Stimulated activated CD4-positive, alpha-beta T cell treated with anti-CD3 and anti-CD28 coated beads, Interleukin-1b, Interleukin-23, amount 100 ng/mL, for 1 hour (primary cell): ENCODE measurements at places on chromosomes 7 and 10.

DNA sequence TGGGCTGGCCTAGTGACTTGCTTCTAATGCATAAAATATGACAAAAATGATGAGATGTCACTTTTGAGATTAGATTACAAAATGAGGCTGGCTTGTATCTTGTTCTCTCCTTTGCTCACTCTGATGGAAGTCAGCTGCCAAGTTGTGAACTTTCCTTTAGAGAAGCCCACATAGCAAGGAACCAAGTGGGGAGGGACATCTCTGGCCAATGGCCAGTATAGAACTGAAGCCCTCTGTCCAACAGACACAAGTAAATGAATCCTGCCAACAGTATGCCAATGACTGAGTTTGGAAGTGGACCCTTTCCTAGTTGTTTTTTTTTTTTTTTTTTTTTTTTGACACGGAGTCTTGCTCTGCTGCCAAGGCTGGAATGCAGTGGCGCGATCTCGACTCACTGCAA lies 3.3 kb downstream of the ZC3HC1 start:
- no peak for DNase-seq

DNA sequence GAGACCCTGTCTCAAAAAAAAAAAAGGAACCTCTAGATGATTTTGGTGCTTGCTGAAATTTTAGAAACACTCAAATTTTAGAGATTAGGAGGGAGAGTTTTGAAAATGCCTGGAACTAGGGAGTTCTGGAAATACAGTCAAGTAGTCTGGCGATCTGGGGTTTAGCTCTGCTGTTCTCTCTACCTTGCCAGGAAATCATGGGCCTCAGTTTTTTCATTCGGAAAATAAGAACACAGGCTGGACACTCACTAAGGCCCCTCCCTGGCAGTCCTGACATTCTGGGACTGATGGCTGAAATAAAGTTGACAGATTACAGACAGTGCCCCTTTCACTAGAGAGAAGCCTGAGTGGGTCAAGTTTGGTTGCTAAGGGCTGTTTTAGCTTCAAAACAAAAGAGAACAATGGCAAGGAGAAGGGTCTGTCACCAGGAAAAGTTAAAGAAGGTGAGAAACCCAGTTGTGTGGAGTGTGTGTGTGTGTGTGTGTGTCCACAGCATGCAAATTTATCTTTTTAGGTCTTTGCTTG lies 25.0 kb upstream of the CALN1 start:
- DNase-seq: no peak

GRCh38 chr7:80614851-80615271 lies 23.6 kb upstream of the CD36 start:
- DNase-seq: no peak

GRCh38 chr7:126493801-126494200 lies 758.9 kb downstream of the GRM8 start:
- DNase-seq: no peak

- no peak for DNase-seq
Measured at GRCh38 chr7:69105092-69105491, 493.2 kb upstream of the AUTS2 start.

DNA sequence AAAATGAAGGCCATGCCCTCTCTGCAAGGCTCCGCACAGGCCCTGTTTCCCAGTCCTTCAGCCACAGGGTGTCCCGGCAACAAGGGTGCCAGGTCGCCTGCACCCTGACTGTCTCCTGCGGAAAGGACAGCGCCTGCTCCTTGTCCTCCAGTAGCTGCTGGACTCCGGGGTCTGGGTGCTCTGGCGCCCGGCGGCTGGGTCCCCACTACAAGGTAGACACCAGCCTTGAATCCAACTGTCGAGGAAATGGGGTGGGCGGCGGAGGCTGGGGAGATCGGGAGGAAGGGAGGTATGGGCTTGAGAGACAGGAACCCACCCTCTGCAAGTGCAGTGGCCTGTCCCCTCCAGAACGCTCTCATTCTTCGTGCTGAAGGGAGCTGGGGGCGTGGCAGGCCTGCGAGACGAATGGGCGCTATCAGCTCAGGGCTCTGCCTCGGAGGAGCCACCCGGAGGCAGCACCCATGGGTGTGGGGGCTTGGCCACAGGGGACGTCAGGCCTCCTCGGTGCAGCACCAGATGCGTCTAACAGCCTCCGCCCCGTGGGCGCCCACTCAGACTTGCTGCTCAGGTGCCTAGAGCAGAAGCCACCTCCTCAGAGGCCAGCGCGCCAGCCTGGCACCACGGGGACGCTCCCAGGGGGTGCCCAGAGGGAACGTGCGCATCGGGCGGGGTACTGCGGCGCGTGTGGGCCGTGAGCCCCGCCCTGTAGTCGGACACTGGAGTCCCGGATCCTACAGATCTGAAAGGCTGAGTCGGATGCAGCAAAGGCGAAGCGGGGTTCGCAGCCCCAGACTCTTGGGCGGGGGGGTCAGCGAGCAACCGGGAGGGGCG lies 15.6 kb downstream of the ADAM8 start:
- DNase-seq: no peak

- DNase-seq: no peak
Measured at GRCh38 chr10:127300868-127301321, 104.5 kb upstream of the INSYN2A start.

GRCh38 chr7:77351539-77352004 lies 64.6 kb downstream of the GSAP start:
- DNase-seq: no peak

- no peak for DNase-seq
Measured at GRCh38 chr10:76086761-76087639, 655.6 kb downstream of the LRMDA start.

DNA sequence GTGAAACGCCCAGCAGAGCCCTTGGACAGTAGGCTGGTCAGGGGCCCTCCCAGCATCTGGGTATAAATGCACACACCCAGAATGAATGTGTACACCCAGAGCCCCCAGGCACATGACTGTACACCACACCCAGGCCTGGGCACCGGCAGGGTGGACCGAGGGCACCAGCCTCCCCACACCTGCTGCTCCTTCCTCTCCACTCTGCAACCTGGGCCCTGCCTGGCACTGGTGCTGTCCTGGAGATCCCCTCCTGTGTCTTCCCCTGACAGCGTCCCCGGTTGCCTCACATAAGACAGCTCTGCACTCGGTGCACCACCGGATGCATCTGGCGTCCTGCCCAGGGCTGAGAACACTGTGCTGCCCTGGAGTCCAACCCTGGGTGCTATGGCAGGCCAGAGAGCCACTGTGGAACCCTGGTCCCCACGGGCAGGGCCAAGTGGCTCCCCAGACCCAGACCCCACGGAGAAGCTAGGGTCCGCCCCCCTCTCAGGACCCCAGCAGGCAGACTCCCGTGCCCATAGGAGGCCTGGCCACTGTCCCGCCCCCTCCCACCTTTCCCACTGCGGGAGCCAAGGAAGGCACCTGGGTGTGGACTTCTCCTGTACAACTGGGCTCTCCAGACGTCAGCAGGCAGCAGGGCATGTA lies 6.6 kb downstream of the RASGEF1A start:
- no peak for DNase-seq

DNA sequence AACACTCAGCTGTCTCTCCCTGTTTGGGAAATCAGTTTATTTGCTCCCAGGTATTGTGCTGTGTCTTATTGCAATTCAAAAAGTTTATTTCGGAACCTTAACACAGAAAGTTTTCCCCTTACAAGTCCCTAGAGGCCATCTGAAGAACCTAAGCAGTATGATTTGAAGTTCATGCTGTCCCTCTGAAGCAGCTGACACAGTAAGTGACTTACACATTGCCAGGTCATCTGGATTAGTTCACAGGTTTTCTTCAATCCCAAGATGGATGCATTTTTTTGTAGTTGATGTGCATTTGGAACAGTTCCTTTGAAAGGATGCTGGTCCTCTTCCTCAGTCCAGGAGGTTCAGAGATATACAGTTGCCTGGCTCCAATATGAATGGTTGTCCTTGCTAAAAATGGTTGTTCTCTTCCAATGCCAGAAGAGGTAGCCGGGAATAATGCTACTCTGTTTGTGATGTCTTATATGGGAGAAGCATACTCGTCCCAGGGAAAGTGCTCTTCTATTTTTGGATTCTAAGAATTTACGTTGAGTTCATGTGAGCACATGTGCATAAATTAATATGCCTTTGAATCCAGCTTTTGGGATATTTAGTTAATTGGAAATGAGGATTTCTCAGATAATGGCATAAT lies 183.5 kb upstream of the PHYHIPL start:
- DNase-seq: no peak

DNA sequence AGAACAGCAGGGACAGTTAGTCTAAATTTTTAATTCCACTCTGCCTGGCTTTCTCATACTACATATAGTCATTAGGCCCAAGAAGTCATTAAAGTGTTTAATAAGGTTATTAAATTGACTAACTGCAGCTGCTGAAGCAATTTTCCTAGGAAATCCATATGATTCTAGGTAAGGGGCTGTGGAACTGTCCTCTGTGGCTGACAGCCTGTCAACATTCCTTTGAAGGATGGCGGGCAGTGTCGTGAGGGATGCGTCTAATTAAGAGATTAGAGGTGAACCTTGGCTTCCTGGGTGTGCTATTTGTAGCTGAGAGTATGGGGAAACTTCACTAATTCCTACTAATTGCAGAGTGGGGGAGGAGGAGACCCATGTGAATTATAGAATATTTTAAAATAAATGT lies 64.6 kb downstream of the SNX10 start:
- DNase-seq: no peak

DNA sequence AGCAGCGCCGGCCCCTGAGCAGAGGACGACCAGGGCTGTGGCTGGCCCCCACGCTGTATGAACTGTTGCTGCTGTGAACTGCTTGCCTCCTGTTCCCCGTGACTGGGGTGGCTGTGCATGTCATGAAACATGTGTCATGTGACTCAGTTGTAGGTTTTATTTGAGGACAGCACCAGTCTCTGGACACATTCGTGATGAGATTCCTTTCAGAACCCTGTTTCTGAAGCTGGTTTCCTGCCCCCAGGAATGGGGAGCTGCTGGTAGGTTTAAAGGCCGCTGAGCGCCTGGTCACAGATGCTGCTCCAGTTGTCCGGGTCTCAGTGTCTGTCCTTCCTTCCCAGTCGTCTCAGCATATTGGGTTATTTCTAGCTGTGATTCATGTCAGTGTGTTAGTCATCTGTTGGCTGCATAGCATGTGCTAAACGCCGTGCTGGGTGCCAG lies 79.1 kb upstream of the PPIF start:
- no peak for DNase-seq

DNA sequence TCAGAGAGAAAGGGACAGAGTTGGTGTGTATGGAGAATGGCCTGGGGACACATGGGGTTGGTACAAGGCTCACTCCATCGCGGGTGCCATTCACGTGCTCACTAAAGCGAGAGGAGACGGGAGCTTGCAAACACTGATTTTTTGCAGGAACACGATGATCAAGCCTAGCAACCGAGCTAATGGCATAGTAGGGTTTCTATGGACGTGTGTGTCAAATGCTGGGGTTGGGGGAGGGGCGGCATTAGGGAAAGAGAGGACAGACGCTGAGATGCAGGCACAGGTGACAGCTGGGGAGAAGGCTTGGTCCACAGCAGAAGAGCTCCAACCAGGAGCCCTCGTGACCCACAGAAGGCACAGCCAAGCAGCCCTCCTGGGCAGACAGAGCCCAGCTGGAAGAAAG lies 33.9 kb downstream of the RCC1L start:
- DNase-seq: no peak

DNA sequence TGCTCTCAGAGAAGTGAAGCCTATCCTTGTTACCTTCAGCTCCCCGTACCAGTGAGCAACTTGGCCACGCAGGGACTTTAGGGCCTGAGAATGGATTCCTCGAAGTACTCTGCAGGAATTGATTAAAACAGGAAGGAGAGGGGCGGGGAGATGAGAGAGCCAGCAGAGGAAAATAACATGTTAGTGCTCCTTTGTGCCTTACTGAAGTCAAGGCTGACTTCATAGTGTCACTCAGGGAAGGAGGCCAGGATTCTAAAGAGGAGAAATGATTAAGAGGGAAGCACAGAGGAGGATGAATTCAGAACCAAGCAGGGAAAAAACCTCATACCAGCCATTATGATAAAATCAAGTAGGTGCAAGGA lies 195.6 kb upstream of the RHOBTB1 start:
- DNase-seq: no peak

GRCh38 chr10:31204090-31204489 lies 114.9 kb upstream of the ZEB1 start:
- DNase-seq: no peak

DNA sequence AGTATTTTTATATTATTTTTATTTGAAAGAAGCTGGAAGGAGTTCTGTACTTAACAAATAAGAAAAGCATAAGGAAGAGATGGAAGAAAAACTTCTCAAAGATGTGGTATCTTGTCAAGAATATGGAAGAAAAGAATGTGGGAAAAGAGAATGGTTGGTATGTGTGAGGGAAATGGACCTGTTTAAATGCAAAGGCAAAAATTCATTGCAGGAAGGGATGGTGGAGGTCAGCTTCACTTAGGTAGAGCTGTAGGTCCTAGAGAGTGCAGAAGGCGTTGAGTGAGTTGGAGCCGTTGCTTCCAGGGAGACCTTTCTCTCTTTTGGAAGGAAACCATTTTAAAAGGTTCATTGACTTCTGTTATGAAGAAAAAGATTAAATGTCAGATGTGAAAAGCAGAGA lies 107.3 kb downstream of the EXOC4 start:
- no peak for DNase-seq

GRCh38 chr10:22554461-22555182 lies 159.8 kb downstream of the PIP4K2A start:
- no peak for DNase-seq

GRCh38 chr7:155289949-155290501 lies 7.7 kb upstream of the INSIG1 start:
- no peak for DNase-seq

- DNase-seq: no peak
Measured at GRCh38 chr7:139733751-139734150, 44.0 kb downstream of the HIPK2 start.

DNA sequence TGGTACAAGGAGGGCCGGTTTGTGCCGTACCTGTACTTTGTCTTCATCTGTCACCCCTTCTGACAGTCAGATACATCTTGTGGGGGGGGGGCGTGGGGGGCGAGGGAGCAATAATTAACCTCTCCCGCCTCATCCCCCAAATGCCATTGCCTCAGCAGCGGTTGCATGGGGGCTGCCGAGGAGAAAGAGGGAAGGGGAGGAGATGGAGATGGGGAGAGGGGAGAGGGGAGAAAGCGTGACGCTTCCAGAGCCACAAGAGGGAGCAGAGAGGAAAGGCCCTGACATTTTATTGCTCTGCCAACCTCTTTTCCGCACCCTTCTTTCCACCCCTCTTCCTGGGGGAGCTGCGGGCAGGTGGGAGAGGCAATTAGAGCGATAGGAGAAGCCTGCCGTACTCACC lies 11.8 kb downstream of the KAZALD1 start:
- DNase-seq: no peak

- no peak for DNase-seq
Measured at GRCh38 chr7:74051629-74052410, 23.8 kb downstream of the ELN start.

- DNase-seq: no peak
Measured at GRCh38 chr10:28375399-28376354, 72.8 kb upstream of the MPP7 start.

- no peak for DNase-seq
Measured at GRCh38 chr10:73433538-73433867, at the start of gene MSS51. Gene MSS51, minus strand, starts transcription at chr10:73433561. Its CDS starts 5,277 bp downstream, at chr10:73428284.

GRCh38 chr7:143884241-143884968 lies 17.6 kb downstream of the TCAF1 start:
- DNase-seq: no peak

- DNase-seq: peak; percentile 79
Measured at GRCh38 chr7:151008511-151009323, 15.6 kb downstream of the ATG9B start.
